Stimulated activated CD4-positive, alpha-beta T cell treated with anti-CD3 and anti-CD28 coated beads, Interleukin-4, amount 100 ng/mL, for 1 hour (primary cell): ENCODE measurements at places on chromosomes 6 and 20.

DNA sequence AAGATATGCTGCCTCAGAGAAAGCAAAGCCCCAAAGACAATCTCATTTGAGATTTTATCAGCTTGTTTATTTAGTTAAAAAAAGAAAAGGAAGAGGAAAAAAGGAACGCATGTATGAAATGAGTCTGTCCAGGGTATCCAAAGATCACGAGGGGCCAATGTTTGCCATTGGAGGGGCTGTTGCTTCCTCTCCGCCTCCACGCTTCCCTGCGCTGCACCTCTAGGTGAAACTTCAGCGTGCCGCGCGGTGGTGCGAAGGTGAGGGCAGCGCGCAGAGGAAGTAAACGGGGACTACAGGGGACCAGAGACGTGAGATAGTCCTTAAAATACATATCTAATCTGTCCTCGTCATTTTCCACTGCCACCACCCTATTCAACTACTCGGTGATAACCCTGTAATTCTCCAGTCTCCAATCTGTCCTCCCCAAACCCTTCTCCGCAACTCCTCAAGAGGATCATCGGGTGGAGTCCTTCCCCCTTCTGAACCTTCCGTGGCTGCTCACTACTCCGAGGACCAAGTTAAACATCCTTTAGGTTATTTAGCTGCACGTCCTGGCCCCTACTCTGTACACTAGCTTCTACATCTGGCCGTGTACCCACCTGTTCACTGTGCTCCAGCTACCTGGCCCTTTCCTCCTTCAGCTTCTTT is 1.1 kb upstream of the DCBLD1 start:
- DNase-seq, result peak; percentile 22

GRCh38 chr6:138719744-138720143 is 53.8 kb upstream of the CCDC28A start:
- DNase-seq, result no peak

DNA sequence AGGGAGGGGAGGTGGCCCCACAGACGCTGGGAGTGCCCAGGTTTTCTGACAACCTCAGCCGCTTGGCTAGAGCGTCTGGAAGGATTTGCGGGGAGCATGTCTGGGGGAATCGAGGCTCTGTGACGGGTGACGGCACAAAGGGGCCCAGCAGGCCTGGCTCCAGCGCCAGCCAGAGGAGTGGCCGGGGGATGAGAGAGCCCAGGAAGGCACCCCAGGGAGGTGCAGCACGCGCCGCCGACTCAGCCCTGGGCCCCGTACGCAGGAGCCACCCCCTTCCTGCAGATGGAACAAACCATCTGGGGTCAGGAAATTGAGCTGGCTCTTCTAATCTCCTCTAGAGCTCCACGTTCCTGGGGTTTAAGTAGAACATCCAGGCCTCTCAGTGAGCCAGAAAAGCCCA is 5.9 kb upstream of the SLCO4A1 start:
- DNase-seq, result no peak

GRCh38 chr6:136514591-136514990 is 35.6 kb downstream of the MAP7 start:
- no peak for DNase-seq

DNA sequence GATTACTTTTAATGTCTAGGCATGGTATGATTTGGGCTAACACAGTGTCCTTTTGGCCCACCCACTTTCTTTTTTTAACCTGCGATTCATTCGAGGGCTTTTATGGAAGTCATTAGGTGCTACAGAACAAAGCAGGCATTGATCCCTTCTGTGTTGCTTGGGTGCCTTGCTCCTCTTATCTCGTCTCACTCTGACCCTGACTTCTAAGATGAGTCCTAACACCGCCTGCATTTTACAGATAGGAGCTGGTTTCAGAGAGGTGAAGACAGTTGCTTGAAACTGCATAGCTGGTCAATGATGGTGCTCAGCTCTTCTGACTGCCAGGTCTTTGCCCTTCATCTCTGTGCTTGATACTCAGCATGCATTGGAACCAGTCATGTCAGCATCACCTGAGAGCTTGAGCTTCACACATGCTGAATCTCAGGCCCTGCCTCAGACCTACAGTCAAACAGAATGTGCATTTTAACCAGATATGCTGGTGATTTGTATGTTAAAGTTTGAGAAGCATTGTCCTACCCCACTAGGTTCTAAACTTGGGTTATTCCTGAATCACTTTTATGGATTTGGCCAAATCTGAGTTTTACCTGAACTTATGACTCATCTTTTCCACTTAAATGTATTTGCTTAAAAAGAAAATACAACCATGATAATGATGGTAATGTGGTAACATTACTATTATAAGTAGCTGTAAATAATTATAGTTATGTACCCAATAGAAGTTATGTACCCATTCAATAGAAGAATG is 142.3 kb downstream of the PLCB4 start:
- DNase-seq, result no peak

- DNase-seq, result no peak
Measured at GRCh38 chr6:82622461-82622860, 258.8 kb downstream of the TPBG start.

DNA sequence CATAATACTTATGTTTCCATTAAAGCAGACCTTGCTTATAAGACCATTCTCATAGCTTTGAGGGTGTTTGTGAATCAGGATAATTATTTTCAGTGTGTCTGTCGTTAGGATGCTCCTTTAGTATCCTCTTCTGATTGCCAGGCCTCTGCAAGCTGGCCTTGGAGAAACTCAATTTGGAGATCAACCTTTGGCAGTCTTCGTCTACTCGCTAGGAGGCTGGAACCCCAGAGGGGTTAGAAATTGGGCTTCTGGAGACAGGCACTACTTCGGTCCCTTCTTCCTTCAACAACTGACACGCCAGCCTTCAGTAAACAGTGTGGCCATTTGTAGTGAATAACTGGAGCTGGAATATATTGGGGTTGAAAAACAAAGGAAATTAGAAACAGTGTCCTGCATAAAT is 100.8 kb upstream of the CITED2 start:
- no peak for DNase-seq

DNA sequence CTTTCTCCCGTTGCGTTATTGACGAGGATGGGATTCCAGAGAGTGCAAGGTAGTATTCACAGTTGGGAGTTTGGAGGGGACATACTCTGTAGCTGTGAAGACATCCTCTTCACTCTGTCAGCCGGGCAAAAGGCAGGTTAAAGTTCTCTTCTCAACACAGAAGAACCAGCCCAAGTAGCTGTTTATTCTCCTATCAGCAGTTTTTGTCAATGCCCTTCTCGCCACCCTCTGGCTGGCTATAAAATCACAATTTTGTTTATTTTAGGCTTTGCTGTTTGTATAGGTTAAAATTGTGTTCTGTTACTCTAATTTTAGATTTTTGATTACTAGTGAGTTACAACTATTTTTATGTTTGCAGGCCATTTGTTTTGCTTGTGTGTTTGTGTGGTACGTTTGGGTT is 37.9 kb upstream of the MAS1 start:
- no peak for DNase-seq
